ENCODE measurements at places on chromosomes 3 and 15.
A peak's percentile ranks its signal among the peaks of the same experiment; 100 is the strongest.

DNA sequence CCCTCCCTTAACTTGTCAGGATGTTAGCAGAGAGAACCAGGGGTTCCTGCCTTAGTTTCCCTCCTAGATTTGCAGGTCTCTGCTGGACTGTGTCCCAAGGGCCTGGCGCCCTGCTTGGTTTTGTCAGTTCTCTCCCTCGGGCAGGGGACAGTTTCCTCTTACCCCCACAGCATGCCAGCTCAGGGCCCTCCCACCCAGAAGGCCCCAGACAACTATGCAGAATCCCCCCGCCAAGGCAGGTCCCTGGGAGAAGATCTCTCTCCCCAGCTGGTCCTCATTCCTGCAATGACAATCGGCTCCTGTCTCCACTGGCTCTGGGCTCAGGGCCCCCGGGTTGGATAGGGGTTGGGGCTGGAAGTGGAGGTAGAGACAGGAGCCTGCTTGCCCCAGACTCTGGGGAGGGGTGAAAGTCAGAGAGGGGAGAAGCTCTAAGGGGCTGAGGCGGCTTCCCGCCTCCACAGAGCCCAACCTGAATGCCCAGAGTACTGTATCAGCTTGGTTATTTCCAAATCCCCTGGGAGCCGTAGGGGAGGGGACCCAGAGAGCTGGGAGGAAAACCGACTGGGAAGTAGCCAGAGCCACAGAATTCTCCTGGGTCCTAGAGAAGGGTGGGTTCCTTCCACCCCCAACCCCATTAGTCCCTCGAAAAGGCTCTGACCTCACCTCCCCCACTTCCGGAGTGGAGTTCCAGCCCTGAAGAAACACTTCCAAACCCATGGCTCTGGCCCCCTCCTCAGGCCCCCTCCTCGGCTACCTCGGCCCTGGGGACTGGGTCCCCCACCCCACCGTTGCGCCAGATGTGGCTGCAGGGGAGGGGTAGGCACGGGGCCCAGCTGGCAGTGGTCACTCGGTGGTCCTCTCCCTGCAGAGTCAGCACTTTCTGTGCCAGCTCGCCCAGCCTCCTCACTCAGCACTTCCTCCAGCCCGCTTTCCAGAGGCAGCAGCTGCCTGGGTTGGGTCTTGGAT is 3.8 kb upstream of the LOXL1 start:
- DNase-seq, result no peak

DNA sequence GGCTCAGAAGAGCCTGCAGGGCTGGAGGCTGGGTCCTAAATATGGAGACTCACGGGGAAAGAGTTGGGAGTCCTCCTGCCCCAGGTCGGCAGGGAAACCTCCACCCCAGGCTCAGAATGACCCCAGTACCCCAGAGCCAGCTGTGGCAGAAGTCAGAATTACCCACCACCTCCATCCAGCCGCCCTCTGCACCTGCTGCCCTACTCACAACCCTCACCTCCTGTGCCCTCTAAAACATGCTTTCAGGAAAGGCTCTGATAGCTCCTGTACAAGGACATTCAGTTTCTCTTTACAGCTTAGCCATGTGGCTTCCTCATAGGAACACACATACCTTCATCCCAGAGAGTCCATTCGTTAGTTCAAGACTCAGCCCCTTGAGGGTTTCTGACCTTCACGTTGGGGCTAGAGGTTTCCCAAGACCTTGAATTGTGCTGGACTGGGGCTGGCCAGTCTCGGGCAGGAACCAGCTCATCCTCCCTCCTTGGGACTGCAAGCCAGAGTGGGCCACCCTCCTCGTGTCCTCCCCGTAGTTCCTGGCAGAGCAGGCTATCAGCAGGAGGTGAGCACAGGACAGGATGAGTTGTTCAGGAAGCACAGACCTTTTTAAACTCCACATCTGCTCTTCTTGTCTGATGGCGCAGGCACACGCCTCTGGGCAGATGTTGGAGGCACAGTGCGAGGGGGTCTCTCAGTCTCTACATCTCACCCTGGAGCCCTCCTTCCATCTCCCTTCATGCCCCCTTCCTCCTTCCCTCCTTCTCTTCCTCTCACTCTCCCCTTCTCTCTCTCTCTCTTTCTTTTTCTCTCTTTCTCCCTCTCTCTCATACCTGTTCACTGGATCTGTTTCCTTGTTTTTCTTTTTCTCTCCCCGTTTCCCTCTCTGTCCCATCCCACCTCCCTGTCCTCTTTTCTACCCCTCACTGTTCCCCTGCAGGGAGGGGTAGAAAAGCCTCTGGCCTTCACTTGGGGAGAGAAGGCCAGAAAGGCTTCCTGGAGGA is 55.9 kb upstream of the NR2C2 start:
- DNase-seq, result no peak

GRCh38 chr3:117706037-117706436 is 996.5 kb downstream of the TUSC7 start:
- peak; percentile 93 for DNase-seq

DNA sequence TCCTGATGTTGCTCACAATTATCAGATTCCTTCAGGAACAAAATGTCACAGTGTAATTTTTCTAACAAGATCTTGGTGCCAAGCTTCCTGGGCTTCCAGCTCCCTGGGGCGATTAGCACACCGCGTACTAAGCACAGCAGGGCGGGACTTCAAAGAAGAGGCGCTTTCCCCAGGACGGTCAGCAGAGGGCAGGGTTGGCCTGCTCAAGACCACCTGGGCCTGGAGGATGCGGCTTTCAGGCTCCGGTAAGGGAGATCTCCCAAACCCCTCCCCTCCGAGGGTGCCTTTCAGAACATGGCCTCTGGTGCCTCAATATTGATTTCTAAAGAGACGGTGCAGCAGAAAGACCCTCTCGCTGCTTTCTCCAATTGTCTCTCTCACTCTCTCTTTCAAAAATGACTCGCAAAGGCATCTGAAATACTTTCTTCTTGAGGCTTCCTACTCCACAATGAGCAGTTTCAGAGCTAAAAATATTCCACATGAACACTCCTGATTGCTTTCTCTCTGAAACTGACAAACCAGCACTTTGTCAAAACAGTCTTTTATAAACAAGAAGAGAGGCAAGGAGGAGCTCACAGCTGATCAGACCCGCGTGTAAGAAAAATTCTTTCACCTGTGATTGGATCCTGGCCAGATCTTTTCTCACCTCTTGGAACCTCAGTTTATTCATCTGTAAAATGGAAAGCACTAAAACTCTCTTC is 154.0 kb downstream of the ADAMTS9 start:
- peak; percentile 64 for DNase-seq

GRCh38 chr3:47004369-47005211 is 25.1 kb downstream of the NBEAL2 start:
- DNase-seq, result no peak

- DNase-seq, result no peak
Observed at GRCh38 chr3:13219902-13220296, 146.7 kb upstream of the IQSEC1 start.

- DNase-seq, result no peak
Observed at GRCh38 chr3:172233474-172234277, 194.3 kb downstream of the FNDC3B start.

DNA sequence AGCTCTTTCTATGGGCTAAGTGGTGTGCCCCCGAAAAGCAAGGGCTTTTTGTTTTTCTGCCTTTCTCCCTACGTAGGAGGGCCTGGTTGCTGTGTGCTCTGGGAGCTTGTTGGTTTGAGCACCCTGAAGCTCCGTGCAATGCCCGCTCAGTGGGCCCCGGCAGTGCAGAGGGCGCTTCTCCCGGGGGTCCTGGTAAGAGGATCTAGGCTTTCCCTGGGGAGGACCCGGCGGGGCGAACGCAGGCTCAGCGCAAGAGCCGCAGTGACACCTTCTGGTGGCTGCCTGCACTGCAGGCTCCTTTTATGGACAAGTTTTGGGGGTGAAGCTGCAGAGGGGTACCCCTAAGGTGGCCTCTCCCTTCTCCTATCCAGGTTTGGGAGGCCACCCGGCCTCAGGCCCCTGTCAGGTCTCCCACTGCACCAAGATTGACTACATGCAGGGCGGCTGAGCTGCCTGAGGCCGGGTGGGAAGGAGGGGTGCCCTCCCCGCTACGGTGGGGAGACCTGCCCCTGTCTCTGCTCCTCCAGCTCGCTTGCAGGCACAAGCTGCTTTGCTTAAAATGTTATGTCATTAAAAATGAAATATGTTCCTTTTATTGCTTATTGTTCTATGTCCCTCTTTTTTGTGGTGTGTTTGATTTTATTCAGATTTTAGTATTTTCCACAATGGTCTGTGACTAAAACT is 387.9 kb downstream of the GABRG3 start:
- no peak for DNase-seq

GRCh38 chr15:97410897-97411575 is 549.5 kb upstream of the ARRDC4 start:
- DNase-seq, result no peak

DNA sequence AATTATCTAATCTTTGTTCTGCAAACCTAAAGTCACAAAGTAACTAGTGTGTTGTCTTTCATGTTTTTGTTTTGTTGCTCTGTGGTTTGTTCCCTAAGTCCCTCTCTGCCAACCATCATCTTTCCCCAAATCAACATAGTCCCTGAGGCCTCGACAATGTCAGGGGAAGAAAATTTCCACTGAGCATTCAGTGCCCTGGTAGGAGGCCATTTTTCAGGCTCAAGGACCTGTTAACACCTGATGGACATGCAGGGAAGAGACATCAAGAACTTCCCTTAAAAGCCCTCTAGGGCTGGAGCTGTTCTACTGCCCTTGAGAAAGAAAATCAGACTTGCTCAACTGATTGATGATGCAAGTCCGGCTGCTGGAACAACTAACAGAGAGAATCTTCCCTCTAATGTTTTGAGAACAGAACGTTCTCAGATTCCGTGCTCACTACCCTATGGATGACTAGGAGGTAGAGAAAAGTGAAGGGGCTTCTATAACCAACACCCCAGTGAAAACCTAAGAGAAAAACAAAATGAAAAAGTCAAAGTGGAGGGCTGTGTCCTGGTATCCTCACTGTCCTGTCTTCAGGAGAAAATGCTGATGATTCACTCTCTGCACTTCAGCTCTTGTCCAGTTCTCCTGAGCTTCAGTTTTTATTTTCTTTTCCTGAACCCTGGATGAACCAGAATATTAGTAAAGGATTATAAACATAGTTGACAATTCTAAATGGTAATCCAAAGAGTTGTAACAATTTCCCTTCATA is 373.1 kb downstream of the FOXP1 start:
- DNase-seq, result peak; percentile 23

GRCh38 chr3:89113893-89114840 is 6.7 kb downstream of the EPHA3 start:
- no peak for DNase-seq

- DNase-seq, result no peak
Observed at GRCh38 chr3:34696831-34697230, 898.4 kb downstream of the PDCD6IP start.

DNA sequence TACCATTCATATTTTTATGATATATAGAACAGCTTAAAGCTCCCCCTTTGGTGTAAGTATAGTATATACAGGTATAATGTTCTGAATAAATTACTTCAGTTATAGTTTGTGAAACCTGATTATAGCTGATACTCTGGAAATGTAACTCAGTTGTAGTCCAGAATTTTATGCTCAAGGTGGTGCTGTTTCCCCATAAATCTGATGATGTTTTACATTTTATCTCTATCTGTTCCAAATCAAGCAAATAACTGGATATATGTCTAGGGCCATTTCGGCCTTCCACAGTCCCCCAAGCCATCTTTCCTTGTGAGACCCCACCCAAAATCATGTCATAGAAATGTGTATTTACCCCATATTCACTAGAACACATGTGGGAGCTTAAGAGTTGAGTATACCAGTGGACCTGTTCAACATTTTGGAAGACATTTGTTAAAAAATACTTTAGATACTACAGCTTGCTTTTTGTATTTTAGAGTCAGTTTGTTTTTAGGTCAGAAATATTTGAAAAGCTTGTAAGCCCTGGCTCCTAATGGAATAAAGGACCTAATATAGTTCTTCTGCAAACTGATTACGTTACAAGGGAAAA is 107.1 kb downstream of the ATG7 start:
- DNase-seq, result peak; percentile 52

DNA sequence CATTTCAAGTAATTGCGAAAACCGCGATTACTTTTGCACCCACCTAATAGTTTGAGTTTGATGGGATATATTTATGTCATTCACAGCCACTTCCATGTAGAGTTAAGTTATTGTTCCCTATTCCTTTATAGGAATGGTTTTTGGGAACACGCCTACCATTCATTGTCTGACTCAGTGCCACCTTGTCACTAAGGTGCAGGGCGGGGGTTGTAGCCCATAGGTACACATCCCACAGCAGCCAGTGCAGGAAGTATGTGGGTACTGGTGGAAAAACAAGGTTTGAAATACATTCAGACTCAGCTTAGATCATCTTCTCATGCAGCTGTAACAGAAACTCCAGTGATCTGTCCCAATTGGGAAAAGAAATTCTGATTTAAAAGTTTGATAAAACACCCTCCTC is 48.2 kb upstream of the CFAP161 start:
- no peak for DNase-seq

- DNase-seq, result no peak
Observed at GRCh38 chr3:196398782-196399181, 33.4 kb downstream of the UBXN7 start.

GRCh38 chr15:92670621-92671020 is 15.0 kb upstream of the FAM174B start:
- no peak for DNase-seq

DNA sequence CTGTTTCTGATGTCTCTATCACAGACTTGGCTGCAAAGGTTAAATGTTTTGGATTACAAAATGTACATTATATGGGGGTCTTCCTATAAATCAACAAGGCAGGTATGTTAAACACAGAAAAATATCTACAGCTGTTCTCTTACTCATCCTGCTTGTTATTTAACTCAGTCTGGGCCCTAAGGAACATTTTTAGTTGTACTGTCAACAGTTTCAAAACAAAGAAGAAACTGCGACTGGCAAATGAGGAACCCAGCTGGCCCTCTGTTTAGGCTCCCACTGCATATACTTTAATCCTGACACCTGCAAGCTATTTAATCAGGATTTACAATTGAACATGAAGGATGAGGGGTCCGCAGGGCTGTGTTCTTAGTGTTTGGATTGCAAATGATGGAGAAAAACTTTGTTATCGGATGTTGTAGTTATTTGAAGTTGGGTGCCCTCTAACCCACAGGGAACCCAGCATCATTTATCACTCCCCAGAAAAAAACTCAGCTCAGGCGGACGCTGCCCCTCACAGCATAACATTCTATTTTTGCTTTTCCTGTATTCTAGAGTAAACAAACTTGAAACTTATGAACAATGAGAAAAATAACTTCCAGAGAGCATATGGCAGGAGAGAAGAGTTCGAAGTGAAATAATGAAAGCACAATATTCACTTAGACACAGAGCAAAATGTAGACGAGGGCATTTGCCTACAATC is 91.2 kb downstream of the POLR2M start:
- DNase-seq, result no peak

GRCh38 chr3:54619531-54619930 is 308.3 kb downstream of the LRTM1 start:
- DNase-seq, result no peak

- DNase-seq, result no peak
Observed at GRCh38 chr3:22585911-22586310, 617.2 kb upstream of the UBE2E2 start.
